Fibroblast of skin of left quadriceps (primary cell): ENCODE measurements at places on chromosomes 7 and 10.

DNA sequence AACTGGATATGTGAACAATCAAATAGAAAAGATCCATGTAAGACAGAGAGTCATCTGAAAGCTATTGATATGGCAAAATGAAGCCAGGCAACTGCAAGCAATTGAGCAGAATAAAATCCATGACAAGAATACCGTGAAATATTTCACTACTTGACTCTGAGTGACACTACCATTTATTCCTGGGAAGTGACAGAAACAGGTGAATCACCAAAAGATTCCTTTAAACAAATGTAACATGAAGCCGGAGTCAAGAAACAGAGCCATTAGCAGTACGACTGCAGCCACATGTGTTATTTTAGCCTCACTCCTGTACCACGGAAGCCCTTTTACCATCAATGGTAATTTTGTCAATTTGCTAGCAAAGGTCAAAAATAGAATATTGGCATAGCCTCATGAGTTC is 197.7 kb upstream of the POT1 start:
- DNase-seq: no peak

GRCh38 chr7:106177300-106177690 is 65.2 kb upstream of the SYPL1 start:
- DNase-seq: no peak

DNA sequence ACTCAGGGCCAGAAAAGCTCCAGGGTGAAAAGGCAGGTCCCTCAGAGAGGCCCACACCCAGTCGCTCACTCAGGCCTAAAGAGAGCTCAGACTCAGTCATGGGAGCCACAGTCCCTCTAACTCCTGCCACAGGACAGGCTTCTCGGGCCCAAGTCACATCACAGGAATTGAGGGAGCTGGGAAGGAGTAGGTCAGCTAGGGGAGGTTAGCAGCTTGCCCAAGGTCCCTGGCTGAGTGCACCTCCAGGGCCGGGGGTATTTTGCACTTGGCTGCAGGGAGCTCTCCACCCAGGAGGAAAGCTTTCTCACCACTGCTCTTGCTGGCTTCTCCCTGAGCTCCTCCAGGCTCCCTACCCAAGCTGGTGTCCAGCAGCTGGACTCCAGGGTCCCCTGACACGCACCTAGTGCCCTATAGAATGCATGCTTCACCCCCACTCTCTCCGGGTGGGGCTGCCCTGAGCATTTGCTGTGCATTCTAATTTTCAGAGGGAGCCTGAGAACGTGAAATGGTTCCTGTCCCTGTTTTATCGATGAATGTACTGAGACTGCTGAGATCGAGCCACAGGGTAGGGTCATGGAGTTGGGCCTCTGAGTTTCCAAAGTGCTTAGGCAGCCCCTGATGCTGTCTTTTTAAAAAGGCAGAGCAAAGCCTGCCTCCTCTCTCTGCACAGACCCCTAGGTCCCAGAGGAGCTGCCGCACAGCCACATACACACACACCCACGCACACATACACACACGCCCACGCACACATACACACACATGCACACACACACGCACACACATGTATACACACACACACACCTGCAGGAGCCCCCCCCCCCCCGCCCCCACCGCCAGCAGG is 37.9 kb upstream of the RET start:
- DNase-seq: no peak

DNA sequence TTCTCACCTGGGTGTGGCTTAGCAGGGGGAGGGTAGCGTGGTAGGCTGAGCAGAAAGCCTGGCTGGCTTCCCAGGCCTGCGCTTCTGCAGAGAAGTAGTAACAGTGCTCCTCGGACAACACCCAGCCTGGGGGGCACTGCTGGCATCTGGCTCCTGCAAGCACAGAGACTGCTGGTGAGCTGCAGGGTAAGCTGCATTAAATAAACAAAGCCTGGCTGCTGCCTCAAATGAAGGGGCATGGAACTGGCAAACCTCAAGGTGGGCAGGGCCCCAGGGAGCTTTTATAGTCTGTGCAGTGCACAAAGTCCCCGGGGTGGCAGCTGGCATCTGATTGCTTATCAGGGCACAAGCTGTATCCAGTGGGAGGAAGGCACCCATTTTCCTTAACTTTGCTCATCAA is 3.9 kb downstream of the KLRG2 start:
- DNase-seq: no peak

DNA sequence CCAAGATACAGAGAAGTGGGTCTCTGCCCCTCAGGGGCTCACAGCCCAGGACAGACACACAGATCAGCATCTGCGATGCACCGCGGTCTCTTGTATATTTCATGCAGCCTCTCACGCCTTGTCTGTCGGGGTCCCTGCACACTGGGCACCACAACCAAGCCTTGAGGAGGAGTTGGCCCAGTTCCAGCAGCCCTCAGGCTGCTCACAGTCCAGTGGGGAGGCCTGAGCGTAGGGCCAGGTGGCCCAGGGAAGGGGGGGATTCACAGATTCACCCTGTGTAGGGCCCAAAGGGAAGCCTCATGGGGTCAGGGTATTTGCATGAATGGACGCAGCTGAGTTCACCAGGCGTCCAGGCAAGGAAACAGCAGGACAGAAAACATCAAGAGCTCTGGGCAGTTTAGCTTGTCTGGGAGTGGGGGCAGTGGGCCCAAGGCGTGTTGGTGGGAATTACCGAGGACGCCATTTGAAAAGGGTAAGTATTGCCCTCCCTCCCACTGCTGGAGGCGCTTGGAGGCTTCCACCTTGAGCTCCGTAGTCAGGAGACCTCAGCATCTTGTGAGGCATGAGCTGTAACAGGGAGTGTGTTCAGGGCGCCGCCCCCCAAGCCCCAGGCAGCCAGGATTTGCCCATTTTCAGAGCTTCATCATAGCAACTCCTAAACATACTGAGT is 129.1 kb upstream of the CHST15 start:
- no peak for DNase-seq

- DNase-seq: no peak
Measured at GRCh38 chr10:121732656-121733445, 134.6 kb upstream of the FGFR2 start.

DNA sequence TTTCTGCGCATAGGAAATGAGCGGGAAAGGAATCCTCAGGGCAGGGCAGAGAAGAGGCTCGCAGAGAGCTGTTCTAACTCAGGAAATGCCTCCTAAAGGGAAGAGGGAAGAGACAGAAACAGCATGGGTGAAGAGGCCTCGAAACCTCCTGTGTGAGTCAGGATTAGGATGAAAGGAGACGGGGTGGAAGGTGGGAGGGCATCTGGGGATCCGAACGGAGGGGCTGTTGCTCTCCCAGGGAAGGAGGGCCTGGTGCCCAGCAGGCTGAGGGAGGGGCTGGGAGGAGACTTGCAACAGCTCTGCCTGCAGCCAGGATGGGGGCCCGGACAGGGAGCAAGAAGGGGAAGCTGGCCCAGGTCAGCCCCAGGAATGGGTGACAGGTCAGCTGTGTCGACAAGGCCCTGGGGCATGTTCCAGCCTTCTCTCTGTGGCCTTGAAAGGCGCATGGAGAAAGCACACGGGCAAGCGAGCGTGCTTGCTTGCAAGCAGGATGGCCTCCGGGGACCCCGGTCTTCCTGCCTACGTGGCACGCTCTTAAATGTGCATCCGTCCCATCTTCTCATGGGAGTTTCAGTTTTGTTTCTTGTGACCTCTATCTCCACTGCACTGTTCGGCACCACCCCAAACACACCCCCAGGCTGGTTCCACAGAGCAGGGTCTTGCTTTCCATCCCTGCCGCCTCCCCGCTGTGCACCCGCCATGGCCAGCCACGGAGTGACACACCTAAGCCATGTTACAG is 63.5 kb downstream of the HIPK2 start:
- no peak for DNase-seq

DNA sequence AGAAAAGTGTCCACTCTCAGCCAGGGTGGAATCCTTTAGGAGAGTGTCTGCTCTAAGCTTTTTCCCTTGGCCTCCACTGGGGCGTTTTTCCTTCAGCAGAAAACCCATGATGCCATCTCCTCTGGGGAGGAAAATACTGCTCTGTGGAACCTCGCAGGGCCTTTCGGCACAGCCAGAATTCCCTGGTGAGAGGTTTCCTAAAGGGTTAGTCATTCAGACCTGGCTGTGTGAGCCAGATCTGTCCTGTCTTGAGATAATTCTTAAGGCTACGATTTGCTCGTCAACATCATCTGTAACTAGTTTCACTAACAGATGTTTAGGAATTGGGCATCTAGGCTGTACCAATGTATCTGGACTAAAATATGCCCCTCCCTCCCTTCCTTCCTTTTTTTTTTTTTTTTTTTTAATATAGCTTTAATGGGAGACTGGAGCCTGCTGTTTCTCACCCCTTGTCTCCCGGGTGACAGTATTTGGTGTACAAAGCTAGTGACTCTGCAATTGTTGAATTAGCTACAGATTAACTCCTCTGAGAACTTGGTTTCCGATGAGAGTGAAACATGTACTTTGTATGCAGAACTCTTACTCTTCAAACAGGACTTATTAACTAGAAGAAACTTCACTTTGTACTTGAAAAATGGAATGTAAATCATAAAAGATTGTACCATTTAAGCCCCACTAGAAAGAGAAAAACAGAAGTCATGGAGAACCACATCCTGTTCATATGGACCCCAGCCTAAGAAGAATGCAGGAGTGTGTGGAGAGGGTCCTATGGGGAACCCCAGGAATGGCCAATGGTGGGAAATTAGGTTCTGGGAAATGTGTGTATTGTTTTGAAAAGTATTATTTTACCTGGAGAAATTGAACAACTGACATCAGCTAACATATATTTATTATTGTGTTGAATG is 230.9 kb downstream of the CAMK1D start:
- DNase-seq: no peak

- DNase-seq: no peak
Measured at GRCh38 chr10:34061841-34062240, 727.4 kb upstream of the NRP1 start.

- no peak for DNase-seq
Measured at GRCh38 chr7:39240864-39241263, 263.2 kb downstream of the POU6F2 start.

DNA sequence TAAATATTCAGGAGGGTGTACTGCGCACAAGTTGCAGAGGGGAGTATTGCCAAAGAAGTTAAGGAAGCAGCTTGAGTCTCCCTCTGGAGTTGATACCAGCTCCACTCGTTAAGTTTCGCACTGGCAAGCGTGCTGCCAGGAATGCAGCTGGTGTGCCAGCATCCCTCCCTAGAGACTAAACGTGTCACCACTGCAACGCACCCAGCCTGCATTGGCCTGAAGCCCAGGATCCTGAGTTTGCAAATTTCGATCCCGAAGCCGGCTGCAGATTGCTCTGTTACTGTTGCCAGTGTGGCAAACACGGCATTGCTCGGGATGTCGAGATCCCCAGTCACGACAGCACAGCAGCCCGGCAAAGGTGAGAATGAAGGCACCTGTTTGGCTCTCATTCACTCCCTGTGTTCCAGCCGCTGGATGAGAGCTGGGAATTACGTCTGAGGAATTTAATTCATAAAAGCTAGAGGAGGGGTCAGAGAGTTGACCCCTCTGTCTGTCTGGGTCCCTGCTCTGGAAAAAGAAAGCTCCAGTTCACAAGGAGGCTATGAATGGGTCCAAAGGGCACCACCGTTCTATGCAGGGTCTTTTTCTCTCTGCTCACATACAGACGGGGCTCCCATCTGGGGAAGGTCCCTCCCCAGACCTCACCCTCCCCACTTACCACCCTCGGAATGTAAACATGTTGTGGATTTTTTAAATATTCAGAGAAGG is 61.0 kb downstream of the NRP1 start:
- peak; percentile 84 for DNase-seq

GRCh38 chr10:7457478-7458316 is 46.9 kb upstream of the SFMBT2 start:
- DNase-seq: no peak
